ENCODE measurements at places on chromosomes 1 and 21. TPM values are rescaled to one million over a fixed set of nuclear protein-coding genes. Genes with fewer than 3 reads are reported as not detected.

Gene OR6N1
- total RNA-seq: not detected

Gene S100A12
- total RNA-seq: 179 TPM

Gene SPRR2F
- total RNA-seq: not detected

DNA sequence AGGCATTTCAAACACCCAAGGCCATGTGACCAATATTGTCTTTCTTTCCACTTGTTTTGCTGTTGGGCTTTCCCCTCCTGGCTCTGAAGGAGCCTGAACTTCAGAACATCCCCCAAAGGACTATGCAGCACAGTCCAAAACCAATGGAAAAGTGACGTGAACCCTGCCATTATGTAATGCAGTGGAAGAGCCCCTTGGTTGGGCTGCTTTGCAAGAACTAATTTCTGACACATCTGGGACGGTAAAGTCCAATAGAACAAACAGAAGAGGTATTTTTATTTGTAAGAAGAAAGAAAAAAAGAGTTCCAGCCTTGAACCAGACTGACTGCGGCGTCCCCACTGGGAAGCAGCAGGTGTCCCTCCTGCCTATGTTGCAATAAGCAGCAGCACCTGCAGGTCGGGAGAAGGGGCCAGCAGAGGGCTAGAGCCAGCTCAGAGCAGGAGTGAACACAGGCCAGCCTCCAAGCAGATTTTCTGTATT, 116.7 kb downstream of the CDC7 start:
- H3K36me3 ChIP-seq: no peaks in the 10 kb centered on the region
- no peak overlapping the region for H3K4me3 ChIP-seq
- H3K27me3 ChIP-seq: no peaks in the 10 kb centered on the region
- H3K27ac ChIP-seq: no peak overlapping the region

DNA sequence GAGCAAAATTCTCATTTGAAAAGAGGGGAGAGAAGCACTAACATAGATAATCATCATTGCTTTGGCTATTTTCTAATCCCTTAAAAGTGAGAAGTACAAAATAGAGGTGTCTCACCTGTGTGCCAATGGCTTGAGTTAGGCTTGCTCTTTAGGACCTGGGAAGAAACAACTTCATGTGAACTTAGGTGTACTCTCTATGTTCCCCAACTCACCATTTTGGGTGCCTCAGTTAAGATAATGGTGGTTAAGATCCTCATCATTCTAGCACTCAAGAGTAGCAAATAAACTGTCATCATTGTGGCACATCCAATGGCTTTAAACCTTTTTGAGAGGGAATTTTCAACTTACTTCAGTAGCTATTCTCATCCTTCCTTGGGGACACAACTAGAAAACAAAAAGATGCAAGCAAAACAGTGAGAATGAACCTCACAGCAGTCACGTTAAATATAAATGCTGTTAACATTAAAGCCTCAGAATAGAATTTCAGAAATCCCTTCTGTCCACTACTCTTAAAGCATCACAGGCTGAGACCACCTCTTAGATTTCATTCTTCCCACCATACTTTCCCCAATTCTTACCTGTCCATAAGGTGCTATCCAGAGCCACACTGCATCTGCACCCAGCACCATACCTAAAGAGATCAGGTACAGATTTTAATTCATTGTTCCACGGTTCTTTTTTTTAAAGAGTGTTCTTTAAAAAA, 1.2 kb downstream of the GAS5 start:
- H3K4me3 ChIP-seq: peak overlapping the region; percentile 88
- H3K27ac ChIP-seq: peak overlapping the region; percentile 73
- no peaks in the 10 kb centered on the region for H3K27me3 ChIP-seq
- H3K4me1 ChIP-seq: peaks cover 42% of the 10 kb centered on the region
- peaks cover 60% of the 10 kb centered on the region for H3K36me3 ChIP-seq

DNA sequence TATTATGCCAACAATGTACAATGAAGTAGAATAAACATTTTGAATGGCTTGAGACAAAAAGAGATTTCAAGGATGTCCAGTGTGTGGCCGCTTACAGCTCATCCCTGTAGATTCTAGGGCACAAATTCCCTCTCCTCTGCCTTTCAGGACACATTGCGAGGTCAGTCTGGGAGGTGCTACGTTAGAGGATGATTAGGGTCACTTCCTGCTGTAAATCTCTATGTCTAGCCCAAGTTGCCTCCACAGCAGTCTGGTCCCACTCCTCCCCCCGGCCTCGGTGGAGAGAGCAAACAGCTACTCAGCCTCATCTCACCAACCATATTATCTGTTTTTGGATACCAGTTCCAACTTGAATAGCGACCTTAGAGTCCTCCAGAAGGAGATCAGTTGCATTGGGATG, 17.0 kb downstream of the KCNJ10 start:
- no peaks in the 10 kb centered on the region for H3K27me3 ChIP-seq
- no peak overlapping the region for H3K27ac ChIP-seq
- no peaks in the 10 kb centered on the region for H3K36me3 ChIP-seq

DNA sequence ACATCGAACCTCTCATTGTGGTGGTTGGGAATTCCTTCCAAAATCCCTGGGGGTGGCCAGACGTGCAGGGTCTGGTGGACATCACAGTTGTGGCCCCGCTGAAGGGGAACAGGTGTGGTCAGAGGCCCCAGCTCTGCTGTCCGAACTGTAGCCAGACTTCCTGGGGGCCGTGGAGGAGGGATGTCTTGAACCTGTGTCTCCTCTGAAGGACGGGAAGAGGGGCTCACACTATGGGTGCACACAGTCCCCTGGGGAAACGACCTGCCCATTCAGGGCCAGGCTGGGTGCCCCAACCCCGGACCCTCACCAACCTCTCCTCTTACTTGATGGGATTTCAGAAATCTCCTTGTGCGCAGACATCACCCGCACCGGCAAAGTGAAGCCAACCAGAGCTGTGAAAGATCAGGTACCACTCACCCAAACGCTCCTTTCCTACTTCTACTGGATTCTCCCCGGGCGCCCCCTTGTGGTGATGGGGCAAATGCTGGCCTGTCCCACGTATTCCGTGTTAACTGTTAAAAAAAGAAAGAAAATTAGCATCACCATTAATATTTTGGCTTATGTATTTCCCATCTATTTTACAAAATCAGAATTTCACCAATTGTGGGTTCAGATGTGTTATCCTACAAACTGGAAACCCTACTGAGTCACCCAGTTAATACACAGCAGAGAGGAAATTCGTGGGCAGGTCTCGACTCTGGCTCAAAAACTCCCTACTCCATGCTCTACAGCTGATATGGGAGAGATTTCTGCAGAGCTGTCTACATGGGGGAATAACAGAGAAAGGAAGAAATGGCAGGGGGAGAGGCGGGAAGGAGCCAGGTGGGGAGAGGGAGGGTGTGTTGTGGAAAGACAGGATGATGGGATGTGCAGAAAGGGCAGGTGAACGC, 28.1 kb downstream of the PADI4 start:
- H3K36me3 ChIP-seq: no peaks in the 10 kb centered on the region
- H3K27me3 ChIP-seq: no peaks in the 10 kb centered on the region
- H3K4me3 ChIP-seq: no peak overlapping the region
- DNase-seq: peak; percentile 43
- H3K4me1 ChIP-seq: no peaks in the 10 kb centered on the region

GRCh38 chr1:89938171-89939055, 56.5 kb upstream of the ZNF326 start:
- DNase-seq: no peak
- H3K36me3 ChIP-seq: no peaks in the 10 kb centered on the region
- no peak overlapping the region for H3K4me3 ChIP-seq

GRCh38 chr21:36973986-36974850, 7.7 kb upstream of the HLCS start:
- H3K27ac ChIP-seq: no peak overlapping the region
- no peaks in the 10 kb centered on the region for H3K4me1 ChIP-seq
- no peaks in the 10 kb centered on the region for H3K36me3 ChIP-seq
- no peak for DNase-seq

DNA sequence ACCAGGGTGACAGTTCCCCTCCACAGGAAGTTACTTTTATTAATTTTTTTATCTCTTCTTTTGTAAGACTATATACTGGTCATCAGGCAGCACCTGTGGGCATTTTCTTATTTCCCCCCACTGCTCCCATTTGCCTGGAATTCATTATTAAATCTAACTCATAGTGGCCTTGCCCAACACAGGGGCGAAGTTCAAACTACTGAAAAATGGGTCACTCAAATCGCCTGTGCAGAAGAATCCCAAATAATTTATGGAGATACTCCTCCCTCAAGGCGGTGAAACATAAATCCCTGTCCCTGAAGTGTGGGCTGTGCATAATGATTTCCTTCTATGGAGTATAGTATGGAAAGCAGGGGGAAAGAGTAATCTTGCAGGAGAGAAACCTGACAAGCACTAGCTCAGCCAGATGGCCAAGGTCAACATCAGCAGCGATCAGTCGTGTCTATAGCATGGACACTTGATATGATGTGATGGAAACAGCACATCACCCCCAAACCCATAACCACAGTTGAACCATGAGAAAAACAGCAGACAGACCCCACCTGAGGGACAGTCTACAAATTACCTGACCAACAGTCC, 7.9 kb downstream of the CAMK2N1 start:
- H3K36me3 ChIP-seq: no peaks in the 10 kb centered on the region
- no peak overlapping the region for H3K4me3 ChIP-seq
- H3K4me1 ChIP-seq: no peaks in the 10 kb centered on the region

- no peak overlapping the region for H3K4me3 ChIP-seq
- DNase-seq: no peak
- H3K27ac ChIP-seq: no peak overlapping the region
- H3K36me3 ChIP-seq: no peaks in the 10 kb centered on the region
- no peaks in the 10 kb centered on the region for H3K4me1 ChIP-seq
Observed at GRCh38 chr21:46334351-46335140, 10.6 kb downstream of the PCNT start.

DNA sequence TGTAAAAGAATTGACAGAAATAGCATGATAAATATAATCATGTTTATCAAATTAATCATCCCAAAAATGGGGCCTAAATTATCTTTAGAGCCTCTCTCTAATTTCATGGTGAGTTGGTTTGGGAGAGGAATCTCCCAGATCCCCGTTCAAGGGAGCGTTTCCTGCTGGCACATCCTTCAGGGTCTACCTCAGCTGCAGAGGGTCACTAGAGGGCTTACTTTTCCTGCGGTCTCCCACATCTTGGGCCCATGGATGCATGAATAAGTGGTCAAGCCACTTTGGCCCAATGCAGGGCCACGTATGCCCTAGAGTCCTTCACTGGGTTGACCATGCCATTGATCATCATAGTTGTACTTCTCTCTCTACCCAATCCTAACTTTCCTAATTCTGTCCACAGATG, 164.1 kb downstream of the USP25 start:
- H3K36me3 ChIP-seq: no peaks in the 10 kb centered on the region
- no peak overlapping the region for H3K4me3 ChIP-seq
- H3K27ac ChIP-seq: no peak overlapping the region
- no peak for DNase-seq
- H3K27me3 ChIP-seq: no peaks in the 10 kb centered on the region
- H3K4me1 ChIP-seq: no peaks in the 10 kb centered on the region
